NCI-H1436 (cell line): ENCODE measurements at places on chromosomes 16 and 17.

DNA sequence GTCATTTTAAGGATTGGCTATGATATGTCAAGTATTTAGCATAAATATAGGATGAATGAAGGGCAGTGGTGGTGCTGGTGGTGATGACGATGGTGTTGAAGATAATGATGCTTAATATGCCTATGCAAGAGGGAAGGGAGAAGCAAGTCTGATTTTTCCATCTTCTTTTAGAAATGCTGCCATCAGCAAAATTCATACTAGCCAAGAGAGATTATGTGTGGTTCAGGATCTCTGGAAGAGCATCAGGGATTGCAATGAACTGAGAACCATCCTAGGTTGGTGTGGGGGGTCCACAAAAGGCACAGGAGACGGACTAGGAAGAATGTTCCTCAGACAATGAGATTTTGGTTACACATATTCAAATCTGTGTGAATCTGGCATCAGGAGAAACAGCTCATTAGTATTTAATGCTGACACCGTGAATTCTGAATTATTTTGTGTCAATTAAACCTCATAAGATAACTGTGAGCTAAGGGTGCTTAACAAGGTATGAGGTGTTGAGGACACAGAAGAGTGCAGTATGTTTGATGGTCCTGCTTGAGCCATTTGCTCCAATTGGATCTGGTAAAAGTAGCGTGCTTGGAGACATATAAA, 1120.8 kb upstream of the GOT2 start:
- DNase-seq: no peak

- DNase-seq: no peak
Measured at GRCh38 chr16:86075488-86075785, 176.5 kb downstream of the IRF8 start.

- no peak for DNase-seq
Measured at GRCh38 chr16:66408163-66409048, 18.7 kb upstream of the BEAN1 start.

DNA sequence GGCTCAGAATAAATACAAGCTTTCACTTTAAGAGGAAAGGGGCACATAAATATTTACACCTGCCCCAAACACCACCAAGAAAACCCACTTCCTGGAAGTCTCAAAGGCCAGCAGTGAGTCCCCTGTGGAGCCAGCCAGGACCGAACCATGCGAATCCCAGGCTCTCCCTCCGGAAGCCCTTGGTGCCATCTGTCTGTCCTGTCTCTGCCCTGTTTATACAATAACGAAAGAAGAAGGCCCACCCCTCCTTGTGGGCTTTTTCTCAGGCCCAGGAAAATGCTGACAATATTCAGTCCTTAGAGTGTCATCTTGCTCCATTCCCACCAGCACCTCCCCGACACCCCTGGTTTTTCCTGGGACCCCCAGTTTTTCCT, 3.6 kb upstream of the SLC6A4 start:
- DNase-seq: no peak

- no peak for DNase-seq
Measured at GRCh38 chr16:9264067-9264466, 172.6 kb downstream of the HAPSTR1 start.
